Stimulated activated CD8-positive, alpha-beta memory T cell treated with anti-CD3 and anti-CD28 coated beads, Interleukin-7, amount 100 ng/mL, for 48 hours (primary cell): ENCODE measurements at places on chromosomes 16 and 17.
A peak's percentile ranks its signal among the peaks of the same experiment; 100 is the strongest.

DNA sequence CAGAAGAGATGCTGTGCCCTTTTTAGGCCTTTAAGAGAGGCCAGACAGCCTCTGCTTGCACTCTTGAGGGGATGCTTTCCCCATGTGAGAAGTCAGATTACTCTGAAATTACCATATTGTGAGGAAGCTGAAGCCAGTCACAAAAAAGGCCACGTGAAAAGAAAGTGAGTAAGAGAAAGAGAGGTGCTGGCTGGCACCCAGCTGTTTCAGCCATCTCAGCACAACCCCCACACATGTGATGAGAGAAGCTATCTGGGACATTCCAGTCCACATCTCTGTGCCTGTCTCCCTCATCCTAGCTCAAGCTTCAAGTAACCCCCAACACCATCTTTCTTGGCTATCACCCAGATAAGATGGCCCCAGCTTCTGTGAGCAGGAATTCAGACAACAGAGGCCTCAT lies 131.4 kb downstream of the HS3ST2 start:
- no peak for DNase-seq

- DNase-seq: peak; percentile 21
These were observed 46.6 kb upstream of the NUDT7 start for GRCh38 chr16:77675464-77676324.

GRCh38 chr17:65122836-65123756 lies 14.1 kb upstream of the RGS9 start:
- peak; percentile 62 for DNase-seq

GRCh38 chr16:9159839-9160550 lies 68.6 kb downstream of the HAPSTR1 start:
- DNase-seq: peak; percentile 13

- no peak for DNase-seq
These were observed 6.1 kb upstream of the ATP6V0C start for GRCh38 chr16:2507665-2508064.

DNA sequence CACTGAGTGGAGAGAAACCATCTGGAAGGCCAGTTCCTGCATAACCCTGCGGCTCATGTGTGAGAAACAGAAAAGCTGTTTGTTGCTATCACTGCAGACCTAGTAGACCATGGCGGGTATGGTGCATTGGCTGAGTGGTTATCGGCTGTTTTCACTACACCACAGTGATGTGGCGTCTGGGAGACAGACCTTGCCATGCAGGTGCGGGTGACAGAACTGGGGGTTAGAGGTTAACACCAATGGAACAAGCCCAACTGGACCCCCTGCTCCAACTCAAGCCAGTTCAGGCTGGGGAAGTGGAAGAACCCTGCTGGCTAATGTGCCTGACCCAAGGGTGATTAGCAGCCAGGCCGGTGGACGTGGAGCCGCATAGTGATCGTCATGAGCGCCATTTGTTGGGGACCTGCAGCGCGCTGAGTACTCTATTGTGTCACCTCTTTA lies 91.9 kb downstream of the IRF8 start:
- no peak for DNase-seq

DNA sequence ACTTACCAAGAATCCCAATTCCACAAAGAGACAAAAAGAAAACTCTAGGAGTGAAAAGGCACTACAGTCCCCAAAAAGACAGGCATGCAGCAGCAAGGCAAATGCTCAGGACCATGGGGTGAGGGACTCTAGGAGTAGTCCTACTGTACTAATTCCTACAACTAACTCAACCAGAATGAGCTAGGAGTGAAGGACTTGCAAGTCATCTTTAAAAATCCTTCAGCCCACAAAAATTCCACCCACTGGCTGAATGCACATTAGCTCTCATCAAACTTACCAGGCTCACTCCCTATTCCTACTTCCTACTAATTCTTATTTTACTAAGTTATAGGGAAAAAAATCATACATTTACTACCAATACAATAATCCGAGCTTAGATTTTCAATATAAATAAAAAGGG lies 141.7 kb upstream of the C17orf78 start:
- DNase-seq: no peak

DNA sequence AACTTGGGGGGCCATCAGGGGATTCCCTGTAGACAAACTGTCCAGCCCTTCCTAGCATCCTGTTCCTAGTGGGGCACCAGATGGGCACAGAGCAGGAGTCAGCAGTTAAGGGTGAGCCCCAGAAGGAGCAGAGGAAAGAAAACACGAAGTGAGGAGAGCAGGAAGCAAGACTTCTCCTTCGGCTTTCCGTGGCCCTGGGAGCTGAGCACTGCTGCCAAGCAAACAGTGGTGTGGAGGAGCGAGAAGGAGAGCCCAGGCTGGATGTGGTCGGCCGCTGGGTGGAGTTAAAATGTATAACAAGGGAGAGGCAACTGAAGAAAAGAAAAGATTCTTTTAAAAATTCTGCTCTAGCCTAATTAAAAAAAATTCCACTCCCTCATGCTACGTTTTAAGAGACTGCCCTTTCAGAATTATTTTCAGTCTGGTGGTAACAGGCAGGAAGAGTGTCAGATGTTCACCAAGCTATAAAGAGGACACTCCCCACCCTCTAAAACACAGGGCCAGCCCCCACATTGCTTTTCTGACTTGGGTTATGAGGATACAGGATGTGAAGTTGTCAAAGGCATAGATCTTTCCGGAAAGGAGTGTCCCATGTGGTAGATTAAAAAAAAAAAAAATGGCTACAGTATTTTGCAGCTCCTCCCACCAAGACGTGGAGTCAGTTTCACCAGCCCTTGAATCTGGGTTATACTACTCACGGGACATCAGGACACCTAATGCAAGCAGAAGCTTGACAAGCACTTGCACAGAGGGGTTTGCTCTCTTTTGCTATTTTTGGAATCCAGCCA lies 74.9 kb upstream of the ZFHX3 start:
- no peak for DNase-seq

- no peak for DNase-seq
These were observed 43.0 kb downstream of the OR1D5 start for GRCh38 chr17:3020381-3020780.

- no peak for DNase-seq
These were observed 4.8 kb downstream of the GLIS2 start for GRCh38 chr16:4320571-4321137.

GRCh38 chr17:50935221-50935995 lies 69.3 kb upstream of the TOB1 start:
- DNase-seq: no peak

GRCh38 chr16:13756411-13757140 lies 163.4 kb upstream of the ERCC4 start:
- no peak for DNase-seq

DNA sequence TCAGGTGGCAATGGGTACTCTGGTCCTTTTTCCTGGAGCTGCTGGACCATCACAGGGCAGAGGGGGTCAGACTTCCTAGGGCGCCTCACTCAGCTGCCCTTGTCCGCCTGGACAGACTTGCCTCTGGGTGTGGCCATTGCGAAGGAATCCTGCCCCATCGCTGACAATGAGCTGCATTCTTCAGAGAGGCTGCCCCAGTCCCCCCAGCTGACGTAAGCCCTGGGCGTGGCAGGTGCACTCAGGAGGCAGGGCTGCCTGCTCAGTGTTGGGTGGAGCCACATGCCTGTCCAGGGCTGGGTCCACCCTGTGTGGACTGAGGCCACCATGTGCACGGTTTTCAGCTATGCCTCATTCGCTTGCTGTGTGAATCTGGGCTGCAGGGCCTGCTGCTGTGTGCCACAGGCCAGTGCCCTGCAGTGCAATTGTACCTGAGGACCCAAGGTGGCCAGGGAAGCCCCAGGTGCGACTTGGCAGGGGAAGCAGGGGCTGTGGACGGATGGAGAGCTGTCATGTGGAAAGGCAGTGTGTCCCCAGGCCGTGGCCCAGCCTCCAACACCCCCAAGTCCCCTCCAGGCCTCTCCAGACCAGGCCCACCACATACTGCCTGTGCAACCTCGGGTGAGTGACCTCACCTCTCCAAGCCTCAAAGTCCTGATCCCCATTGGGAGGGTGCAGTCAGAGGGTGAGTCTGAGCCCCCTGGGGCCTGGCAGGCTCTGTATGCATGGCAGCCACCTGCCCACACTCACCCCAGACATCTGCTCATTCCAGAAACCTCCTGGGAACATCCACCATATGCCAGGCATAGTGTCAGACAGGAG lies 14.0 kb upstream of the MPRIP start:
- DNase-seq: no peak

DNA sequence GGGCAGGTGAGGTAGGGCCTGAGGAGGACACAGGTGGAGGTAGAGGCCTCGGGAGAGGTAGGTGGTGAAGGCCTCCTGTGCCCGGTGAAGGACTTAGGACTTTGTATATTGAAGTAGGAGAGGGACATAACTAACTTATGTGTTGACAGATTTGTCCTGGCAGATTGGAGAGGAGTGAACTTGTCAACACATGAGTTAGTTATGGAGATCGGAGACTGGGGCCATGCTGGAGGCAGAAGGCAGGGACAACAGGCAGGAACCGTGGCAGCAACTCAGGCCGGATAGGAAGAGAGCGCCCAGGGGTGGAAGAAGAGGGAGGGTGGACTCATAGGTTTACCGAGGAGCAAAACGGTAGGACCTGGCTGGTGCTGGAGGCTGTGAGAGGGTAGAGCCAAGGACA lies 18.4 kb downstream of the GLP2R start:
- no peak for DNase-seq

GRCh38 chr16:22022151-22022550 lies 14.2 kb downstream of the MOSMO start:
- no peak for DNase-seq

- DNase-seq: no peak
These were observed 6.0 kb upstream of the ARL2BP start for GRCh38 chr16:57239107-57239506.

DNA sequence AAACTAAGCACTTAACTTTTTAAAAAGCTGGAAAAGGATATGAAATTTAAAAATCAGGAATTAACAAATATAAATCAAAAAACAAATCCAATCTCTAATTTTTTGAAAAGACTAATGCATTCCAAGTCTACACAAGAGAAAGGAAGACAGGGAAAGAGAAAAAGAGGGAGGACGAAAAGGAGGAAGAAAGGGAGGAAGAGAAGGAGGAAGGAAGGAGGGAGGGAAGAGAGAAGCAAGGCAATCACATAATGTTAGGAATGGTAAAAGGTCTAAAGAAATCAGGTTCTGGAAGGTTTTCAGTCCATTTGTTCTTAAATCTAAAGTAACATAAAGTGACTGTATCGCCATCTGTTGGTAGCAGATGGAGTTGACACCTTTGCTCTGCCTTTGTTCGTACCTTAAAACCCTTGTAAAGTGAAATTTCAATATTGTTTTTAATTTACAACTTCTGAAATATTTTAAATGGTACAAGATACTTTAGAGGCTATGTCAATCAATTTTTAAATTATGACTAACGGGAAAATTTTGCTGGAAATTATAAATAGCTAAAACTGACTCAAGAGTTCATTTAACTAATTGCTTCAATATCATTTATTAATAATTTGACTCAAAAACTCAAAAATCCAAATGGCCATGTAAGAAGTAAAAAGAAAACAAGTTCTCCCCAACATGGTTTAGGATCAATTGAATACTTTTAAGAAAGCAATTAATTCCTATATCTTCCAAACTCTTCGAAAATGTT lies 20.4 kb upstream of the CDYL2 start:
- DNase-seq: no peak

DNA sequence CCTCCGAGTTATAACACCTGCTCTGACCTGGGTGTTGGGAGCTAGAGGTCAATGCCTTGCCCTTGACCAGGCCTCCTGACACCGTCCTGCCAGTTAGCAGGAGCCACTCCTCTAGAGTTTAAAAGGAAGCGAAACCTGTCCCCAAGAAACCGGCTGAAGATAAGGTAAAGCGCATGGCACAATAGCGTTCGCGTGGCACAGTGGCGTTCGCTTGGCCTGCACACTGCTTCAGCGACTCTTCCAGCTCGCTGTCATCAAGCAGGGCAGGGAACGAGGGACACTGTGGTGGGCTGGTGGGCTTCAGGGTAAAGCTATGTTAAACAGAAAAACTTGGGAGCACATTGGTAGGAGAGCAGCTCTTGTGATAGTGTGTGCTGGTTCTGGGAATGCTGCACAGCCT lies 28.2 kb upstream of the ETV4 start:
- DNase-seq: no peak

- DNase-seq: no peak
These were observed 55.8 kb downstream of the RNF213 start for GRCh38 chr17:80316431-80316830.

DNA sequence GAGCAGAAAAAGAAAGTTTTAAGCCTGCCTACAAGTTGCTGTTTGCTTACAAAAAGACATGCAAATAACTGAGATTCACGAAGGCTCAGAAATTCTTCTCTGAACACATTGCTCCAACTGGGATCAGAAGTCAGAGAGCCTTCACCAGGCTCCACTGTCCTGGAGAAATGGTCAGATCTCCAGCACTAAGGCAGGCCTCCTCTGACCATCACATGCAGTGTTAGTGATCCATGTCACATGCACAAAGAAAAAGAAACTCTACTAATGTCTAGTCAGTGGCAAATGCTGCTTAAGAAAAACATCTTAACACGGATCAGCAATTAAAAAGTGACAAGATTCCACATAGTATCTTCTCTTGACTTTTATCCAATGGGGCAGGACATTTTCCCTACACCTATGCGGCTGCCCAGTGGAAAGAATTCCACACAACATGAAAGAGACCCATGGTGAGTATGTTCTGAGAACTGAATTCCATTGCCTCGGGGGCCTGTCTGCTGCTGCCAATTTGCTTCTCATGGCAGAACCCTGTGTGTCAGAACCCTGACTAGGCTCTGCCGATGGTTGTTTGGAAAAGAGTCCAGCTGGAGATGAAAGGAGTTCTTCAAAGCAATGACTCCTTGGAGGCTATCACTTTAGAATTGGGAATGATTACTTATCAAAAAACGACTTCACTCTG lies 96.6 kb downstream of the HIC1 start:
- DNase-seq: no peak

- no peak for DNase-seq
These were observed 201.7 kb upstream of the PSMD7 start for GRCh38 chr16:74094962-74095361.

- no peak for DNase-seq
These were observed 42.0 kb downstream of the PSMD12 start for GRCh38 chr17:67324330-67324729.

GRCh38 chr16:53769787-53770186 lies 65.8 kb downstream of the FTO start:
- DNase-seq: no peak

DNA sequence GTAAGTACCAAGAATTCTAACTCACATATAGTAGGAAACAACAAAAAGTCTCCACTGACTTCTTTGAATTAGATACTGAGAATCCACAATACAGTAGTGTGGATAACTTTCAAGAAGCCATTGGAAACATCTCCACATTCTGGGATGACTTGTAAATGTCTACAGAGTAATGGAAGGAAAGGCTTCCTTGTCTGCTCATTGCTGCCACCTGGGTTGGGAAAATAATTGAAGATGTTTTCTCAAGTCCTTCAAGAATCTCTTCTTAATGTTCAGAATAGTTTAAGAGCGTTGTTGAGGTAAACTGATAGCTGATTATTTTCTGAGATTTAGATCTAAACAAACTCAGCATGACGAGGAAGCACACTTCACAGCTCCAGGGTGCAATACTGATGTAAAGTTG lies 14.0 kb downstream of the CPSF4L start:
- DNase-seq: no peak

DNA sequence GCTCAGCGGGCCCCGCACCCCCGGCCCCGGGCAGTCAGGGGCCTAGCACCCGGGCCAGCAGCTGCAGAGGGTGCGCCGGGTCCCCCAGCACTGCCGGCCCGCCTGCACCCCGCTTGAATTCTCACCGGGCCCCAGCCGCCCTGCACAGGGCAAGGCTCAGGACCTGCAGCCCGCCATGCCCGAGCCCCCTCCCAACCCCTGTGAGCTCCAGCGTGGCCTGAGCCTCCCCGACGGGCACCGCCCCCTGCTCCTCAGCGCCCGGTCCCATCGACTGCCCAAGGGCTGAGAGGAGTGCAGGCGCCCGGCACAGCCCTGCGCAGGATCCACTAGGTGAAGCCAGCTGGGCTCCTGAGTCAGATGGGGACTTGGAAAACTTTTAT lies 1.7 kb upstream of the BRCA1 start:
- no peak for DNase-seq
